ENCODE measurements at places on chromosomes 16 and 17. TPM values are rescaled to one million over a fixed set of nuclear protein-coding genes. Genes with fewer than 3 reads are reported as not detected.

The CDH1 gene
- 0.51 TPM for total RNA-seq

The KRT27 gene
- total RNA-seq = not detected

The KRTAP4-1 gene
- not detected for total RNA-seq

The HSD11B2 gene
- not detected for total RNA-seq

The YWHAE gene
- 272 TPM for total RNA-seq

The SLC5A10 gene
- total RNA-seq = not detected

The IRX5 gene
- total RNA-seq = not detected

The DHRS7B gene
- total RNA-seq = 12.6 TPM

The PMFBP1 gene
- 3.0 TPM for total RNA-seq

- peaks cover 7% of the 10 kb centered on the region for H3K4me1 ChIP-seq
- DNase-seq = no peak
- no peak overlapping the region for H3K4me3 ChIP-seq
- peaks cover 49% of the 10 kb centered on the region for H3K36me3 ChIP-seq
- no peaks in the 10 kb centered on the region for H3K27me3 ChIP-seq
Observed at GRCh38 chr17:37568350-37569053, 40.7 kb downstream of the SYNRG start.

- H3K27me3 ChIP-seq = no peaks in the 10 kb centered on the region
- H3K27ac ChIP-seq = no peak overlapping the region
- no peak overlapping the region for H3K4me3 ChIP-seq
Observed at GRCh38 chr16:52488837-52489289, 58.1 kb downstream of the TOX3 start.

DNA sequence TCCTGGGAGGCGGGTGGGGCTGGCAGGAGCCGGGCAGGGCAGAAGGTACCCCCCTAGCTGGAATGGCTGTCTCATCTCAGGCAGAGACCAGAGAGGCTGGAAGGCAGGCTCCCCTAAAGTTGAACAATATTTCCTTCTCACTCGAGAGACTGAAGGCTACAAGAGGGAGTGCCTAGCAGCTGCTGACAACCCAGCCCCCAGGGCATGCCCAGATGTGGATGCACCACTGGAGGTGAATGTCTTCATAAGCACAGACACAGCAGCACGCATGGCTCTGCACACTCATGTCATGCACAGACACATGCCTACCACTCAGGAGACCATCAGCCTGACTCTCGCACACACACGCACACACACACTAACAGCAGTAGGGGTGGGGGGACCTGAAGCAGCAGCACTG, 179.0 kb downstream of the CCT6B start:
- DNase-seq = no peak
- H3K4me3 ChIP-seq = no peak overlapping the region
- H3K4me1 ChIP-seq = no peaks in the 10 kb centered on the region
- H3K27ac ChIP-seq = no peak overlapping the region
- H3K36me3 ChIP-seq = no peaks in the 10 kb centered on the region

DNA sequence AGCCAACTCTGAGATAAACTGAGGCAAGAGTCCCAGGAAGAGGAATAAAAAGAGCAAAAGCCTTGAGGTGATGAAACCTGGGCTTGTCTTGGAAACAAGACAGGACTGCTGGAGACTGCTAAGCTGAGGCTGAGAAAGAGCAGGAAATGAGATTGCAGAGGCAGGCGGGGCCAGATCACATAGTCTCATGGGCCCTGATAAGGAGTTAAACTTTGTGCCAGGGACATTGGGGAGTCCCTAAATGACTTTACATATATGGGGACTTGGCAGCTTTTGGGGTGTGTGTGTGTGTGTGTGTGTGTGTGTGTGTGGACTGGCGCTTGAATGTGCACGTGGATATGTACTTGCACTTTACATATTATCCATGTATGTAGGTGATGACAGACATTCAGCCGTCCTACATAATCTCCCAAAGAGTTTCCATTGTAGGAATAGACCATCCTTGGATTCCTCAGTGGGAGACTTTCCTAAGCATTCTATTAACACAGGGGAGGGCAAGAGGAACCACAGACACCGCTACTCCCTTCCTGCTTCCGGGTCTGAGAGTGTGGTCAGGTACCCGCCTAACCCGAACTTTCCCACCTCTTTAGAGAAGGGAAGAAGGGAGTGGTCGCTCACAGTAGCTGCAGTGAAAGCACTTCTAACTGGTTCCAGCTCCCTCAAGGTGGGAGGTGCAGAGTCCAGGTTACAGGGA, 123.1 kb downstream of the LYRM1 start:
- peak overlapping the region; percentile 3 for H3K4me3 ChIP-seq
- peak; percentile 26 for DNase-seq
- peaks cover 3% of the 10 kb centered on the region for H3K36me3 ChIP-seq
- H3K27me3 ChIP-seq = peaks cover 6% of the 10 kb centered on the region

- H3K4me3 ChIP-seq = no peak overlapping the region
- no peak for DNase-seq
- no peaks in the 10 kb centered on the region for H3K27me3 ChIP-seq
- H3K36me3 ChIP-seq = peaks cover 2% of the 10 kb centered on the region
- no peak overlapping the region for H3K27ac ChIP-seq
Observed at GRCh38 chr16:72481419-72481818, 309.5 kb upstream of the PMFBP1 start.

GRCh38 chr16:4109250-4109736, 6.9 kb downstream of the ADCY9 start:
- no peak overlapping the region for H3K4me3 ChIP-seq
- no peaks in the 10 kb centered on the region for H3K27me3 ChIP-seq
- H3K27ac ChIP-seq = no peak overlapping the region
- H3K4me1 ChIP-seq = peaks cover 29% of the 10 kb centered on the region

GRCh38 chr17:10155371-10156076, 42.9 kb downstream of the GAS7 start:
- H3K27ac ChIP-seq = no peak overlapping the region
- no peaks in the 10 kb centered on the region for H3K36me3 ChIP-seq
- H3K27me3 ChIP-seq = peaks cover 5% of the 10 kb centered on the region
- H3K4me1 ChIP-seq = peaks cover 25% of the 10 kb centered on the region
- DNase-seq = no peak

GRCh38 chr16:70726892-70727361, 41.1 kb upstream of the MTSS2 start:
- H3K36me3 ChIP-seq = peaks cover 3% of the 10 kb centered on the region
- no peak overlapping the region for H3K27ac ChIP-seq
- H3K27me3 ChIP-seq = no peaks in the 10 kb centered on the region
- no peak overlapping the region for H3K4me3 ChIP-seq
- no peak for DNase-seq

- H3K27me3 ChIP-seq = no peaks in the 10 kb centered on the region
- DNase-seq = no peak
- H3K4me1 ChIP-seq = no peaks in the 10 kb centered on the region
- no peak overlapping the region for H3K4me3 ChIP-seq
- no peak overlapping the region for H3K27ac ChIP-seq
- H3K36me3 ChIP-seq = peaks cover 1% of the 10 kb centered on the region
Observed at GRCh38 chr17:50689956-50690886, 17.5 kb downstream of the ANKRD40 start.

DNA sequence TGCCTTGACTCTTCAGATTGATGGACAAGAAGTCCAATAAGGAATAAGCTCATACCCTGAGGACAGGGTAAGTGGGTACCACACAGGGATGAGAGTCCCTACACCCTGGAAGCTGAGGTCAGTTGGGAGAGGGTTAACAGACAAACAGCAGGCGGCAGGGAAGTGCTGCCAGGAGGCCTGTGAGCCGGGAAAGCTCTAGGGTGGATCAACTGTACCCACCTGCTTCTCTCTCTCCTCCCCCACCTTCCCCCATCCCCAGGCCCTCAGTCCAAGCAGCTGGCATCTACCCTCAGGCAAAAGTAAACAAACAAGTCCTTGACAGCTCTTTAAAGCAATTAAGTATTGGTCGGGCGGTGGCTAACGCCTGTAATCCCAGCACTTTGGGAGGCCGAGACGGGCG, 20.7 kb upstream of the MYLK3 start:
- no peak overlapping the region for H3K4me3 ChIP-seq
- H3K27ac ChIP-seq = no peak overlapping the region
- H3K36me3 ChIP-seq = no peaks in the 10 kb centered on the region
- H3K4me1 ChIP-seq = peaks cover 5% of the 10 kb centered on the region
- no peak for DNase-seq
- H3K27me3 ChIP-seq = peaks cover 7% of the 10 kb centered on the region

- DNase-seq = no peak
- H3K27me3 ChIP-seq = no peaks in the 10 kb centered on the region
- H3K27ac ChIP-seq = no peak overlapping the region
- H3K36me3 ChIP-seq = no peaks in the 10 kb centered on the region
- no peak overlapping the region for H3K4me3 ChIP-seq
Observed at GRCh38 chr17:63262751-63263476, 183.2 kb downstream of the CYB561 start.

GRCh38 chr17:77884967-77885641, 73.4 kb upstream of the TNRC6C start:
- DNase-seq = no peak
- H3K4me1 ChIP-seq = peaks cover 46% of the 10 kb centered on the region
- H3K27ac ChIP-seq = peak overlapping the region; percentile 58
- H3K4me3 ChIP-seq = no peak overlapping the region
- H3K36me3 ChIP-seq = peaks cover 1% of the 10 kb centered on the region

DNA sequence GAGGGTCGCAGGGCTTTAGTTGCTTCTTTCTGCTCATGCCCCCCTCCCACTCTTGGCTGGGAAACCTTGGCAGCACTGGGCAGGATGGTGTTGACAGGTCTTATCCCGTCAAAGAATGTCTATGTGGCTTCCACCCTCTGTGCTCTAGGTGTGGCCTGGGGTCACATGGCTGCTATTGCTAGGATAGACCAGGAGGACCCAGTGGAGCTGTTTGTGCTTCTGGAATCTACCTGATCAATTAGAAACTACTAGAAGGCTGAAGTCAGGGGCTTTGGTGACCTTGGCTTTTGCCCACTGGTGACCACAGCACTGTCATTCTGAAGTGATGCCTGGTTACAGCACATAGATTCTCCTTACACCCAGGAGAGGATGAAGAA, 105.8 kb downstream of the CMIP start:
- H3K4me1 ChIP-seq = peaks cover 48% of the 10 kb centered on the region
- no peak for DNase-seq
- no peak overlapping the region for H3K4me3 ChIP-seq
- peaks cover 14% of the 10 kb centered on the region for H3K36me3 ChIP-seq
- H3K27me3 ChIP-seq = no peaks in the 10 kb centered on the region
- peak overlapping the region; percentile 57 for H3K27ac ChIP-seq

- H3K4me3 ChIP-seq = peak overlapping the region; percentile 6
- H3K27me3 ChIP-seq = no peaks in the 10 kb centered on the region
- H3K36me3 ChIP-seq = peaks cover 12% of the 10 kb centered on the region
- no peak for DNase-seq
Observed at GRCh38 chr17:27575096-27575911, 55.7 kb upstream of the LGALS9 start.

DNA sequence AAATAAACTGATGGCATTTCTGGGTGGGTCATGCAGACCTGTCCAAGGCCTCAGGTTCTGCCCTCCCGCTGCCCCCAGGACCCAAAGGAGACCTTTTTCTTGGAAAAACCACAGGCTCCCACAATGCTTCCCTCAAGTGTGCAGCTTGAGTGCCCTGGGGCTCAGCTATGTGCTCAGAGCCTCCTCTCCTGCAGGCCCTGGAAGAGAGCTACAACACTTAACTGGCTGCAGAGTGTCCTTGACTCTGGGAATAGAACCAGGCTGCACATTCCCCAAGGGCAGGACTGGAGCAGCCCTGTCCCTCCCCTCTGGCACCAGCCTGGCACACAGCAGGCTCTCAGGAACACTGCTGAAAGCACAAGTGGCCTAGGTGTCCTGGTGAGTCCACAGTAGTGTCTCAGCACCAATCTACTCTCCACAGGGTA, 4.8 kb upstream of the SREBF1 start:
- no peak overlapping the region for H3K4me3 ChIP-seq
- H3K27ac ChIP-seq = peak overlapping the region; percentile 16
- DNase-seq = no peak
- H3K4me1 ChIP-seq = peaks cover 37% of the 10 kb centered on the region

DNA sequence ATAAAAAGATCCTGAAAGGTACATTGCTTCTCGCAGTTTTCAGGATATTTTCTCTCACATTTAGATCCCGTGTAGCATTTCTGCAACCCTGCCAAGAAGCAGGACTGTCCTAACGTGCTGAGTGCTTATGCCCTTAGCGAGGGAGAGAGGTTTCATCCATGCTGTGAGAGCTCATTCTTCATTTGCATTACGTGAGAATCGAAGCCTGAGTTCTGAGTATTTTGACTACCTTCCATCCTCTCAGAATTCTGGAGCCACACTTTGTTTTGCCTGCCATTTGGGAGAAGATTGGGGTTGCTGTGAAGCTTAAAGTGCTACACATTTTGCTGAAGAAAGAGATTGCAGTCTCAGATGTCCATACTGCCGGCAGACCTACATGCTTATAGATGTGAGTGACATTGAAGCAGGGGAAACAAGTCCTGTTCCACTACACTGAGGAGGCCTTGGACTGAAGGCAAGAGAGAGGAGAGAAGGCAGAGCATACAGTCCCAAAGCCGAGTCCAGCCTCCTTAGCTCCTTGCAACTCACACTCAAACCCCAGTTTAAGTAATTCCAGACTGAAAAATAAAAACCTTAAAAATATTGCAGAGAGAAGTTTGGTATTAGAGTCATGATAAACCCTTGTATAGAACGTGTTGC, 183.0 kb downstream of the PRKCA start:
- H3K36me3 ChIP-seq = peaks cover 29% of the 10 kb centered on the region
- peaks cover 11% of the 10 kb centered on the region for H3K4me1 ChIP-seq
- DNase-seq = no peak
- no peaks in the 10 kb centered on the region for H3K27me3 ChIP-seq
- H3K4me3 ChIP-seq = no peak overlapping the region

DNA sequence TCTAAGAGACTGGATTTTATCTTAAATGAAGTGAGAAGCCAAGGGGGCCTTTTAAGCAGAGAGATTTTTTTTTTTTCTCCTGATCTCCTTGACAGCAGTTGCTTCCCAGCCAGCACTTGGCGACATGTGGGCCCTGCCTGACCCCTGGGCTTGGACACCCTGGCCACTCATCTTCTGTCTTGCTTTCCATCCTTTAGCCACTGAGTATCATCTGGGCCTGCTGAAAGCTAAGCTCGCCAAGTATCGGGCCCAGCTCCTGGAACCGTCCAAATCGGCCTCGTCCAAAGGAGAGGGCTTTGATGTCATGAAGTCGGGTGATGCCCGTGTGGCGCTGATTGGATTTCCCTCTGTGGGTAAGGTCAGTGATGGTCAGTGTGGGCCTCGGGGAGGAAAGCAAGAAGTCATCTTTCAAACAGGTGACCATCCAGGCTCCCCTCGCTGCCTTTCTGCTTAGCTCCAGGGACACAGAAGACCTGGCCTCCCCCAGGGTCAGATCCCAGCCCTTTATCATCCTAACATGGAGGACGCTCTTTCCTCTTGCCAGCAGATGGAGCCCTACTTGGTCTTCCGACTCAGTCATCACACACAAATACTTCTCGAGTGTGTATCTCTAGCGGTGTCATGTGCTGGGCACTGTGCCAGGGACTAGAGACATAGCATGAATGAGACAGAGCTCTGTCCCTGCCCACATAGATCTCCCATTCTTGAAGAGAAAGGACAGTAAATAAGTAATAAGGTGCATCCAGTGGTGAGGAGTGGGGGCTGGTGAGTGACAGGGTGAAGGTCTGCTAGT, 6.1 kb downstream of the DRG2 start:
- peaks cover 13% of the 10 kb centered on the region for H3K4me1 ChIP-seq
- no peaks in the 10 kb centered on the region for H3K27me3 ChIP-seq
- no peak for DNase-seq
- no peak overlapping the region for H3K4me3 ChIP-seq
- peaks cover 18% of the 10 kb centered on the region for H3K36me3 ChIP-seq

GRCh38 chr16:79632289-79632688, 31.8 kb upstream of the MAF start:
- peaks cover 3% of the 10 kb centered on the region for H3K27me3 ChIP-seq
- H3K27ac ChIP-seq = no peak overlapping the region
- no peaks in the 10 kb centered on the region for H3K36me3 ChIP-seq
- peaks cover 10% of the 10 kb centered on the region for H3K4me1 ChIP-seq
- H3K4me3 ChIP-seq = no peak overlapping the region

Measured in activated naive CD8-positive, alpha-beta T cell treated with anti-CD3 and anti-CD28 coated beads, Interleukin-2, amount 10 ng/mL, durations not matched to agents 7 days and 5 days (primary cell).